ENCODE measurements at places on chromosomes 7 and 10.

DNA sequence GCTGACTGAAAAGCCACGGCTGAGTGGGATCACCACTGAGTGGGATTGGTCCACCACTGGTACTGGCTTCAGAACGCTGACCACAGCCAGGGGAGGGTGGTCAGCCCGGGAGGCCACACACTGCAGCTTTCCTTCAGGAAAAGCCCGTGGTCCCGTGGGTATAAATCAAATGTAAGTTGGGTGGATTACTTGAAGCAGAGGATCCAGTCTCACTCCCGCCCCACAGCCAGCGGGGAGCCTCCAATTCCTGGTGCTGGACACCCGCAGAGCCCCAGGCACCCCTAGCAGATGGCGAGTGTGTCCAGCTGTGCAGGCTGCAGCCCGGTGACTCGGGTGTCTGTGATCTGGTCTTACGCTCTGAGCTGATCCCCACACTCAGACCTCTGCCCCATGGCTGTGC lies 231.1 kb upstream of the ZNF32 start:
- DNase-seq = no peak

DNA sequence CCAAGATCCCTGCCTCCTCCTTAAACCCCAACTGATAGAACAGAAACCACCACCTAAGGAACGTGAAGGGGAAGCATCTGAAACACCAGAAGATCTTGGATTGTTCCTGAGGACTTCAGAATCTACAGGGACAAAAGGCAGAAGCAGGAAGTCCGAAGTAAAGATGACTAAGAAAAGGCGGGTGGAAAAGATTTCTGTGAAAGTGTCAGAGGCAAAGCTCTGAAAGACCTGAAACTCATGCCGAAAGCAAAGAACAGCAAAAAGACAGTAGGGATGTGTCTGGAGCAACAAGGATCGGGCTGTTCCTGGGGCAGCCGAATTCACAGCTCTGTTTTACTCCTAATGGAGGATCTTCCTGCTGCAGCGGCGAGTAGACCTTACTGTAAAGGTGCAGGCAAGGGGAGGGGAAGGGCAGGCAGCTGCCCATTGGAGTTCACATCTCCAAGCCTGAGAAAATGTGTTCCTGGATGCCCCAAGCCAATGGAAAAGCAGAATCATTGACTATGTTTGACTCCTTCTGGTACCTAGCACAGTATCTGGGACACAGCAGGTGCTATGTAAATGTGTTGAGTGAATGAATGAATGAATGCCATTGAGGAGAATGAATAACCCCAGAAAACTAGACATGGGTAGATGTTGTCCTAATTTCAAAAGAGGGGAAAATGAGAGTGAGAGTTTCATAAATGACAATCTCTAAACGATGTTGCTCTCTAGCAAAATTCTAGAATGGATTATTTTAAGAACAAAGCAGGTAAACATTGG lies 40.4 kb downstream of the PDIA4 start:
- DNase-seq = no peak

GRCh38 chr7:38554586-38554985 lies 76.6 kb downstream of the AMPH start:
- DNase-seq = no peak

DNA sequence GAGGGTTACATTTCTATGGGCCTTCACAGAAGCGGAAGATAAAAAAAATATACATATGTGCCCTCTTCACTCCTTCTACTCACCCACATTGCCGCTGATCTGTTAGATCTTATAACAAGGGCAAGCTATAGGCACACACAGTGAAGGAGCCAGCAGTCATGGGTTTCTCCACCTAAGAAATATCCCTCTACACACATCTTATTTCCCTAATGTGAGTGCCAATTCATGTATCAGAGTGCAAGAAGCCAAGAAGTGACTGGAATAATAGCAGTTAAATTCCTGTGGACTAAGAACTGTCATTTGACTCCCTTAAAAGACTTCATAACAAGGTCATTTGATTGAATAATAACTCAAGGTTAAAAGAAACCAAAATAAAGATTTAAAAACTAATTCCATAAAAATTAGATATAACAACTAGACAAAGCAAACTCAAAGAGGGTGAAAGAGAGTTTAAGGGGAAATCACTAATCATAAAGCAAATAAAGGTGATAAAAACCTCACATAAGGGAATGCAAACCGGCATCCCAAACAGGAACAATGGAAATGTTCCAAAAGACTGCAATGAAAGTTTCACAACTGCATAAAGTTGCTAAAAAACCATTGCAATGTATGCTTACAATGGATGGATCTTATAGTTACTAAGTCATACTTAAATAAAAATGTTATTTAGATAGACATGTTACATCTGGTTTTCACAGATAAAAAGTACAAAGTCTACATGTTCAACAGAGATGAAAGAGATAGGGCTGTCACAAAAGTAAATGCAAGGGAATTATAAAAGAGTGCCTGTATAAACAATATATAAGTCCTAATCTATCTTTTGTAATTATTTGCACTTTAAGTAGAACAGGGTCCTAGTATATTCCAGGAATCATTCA lies 42.8 kb downstream of the ARHGAP21 start:
- DNase-seq = no peak

GRCh38 chr7:102376964-102377466 lies 19.1 kb upstream of the PRKRIP1 start:
- DNase-seq = no peak

DNA sequence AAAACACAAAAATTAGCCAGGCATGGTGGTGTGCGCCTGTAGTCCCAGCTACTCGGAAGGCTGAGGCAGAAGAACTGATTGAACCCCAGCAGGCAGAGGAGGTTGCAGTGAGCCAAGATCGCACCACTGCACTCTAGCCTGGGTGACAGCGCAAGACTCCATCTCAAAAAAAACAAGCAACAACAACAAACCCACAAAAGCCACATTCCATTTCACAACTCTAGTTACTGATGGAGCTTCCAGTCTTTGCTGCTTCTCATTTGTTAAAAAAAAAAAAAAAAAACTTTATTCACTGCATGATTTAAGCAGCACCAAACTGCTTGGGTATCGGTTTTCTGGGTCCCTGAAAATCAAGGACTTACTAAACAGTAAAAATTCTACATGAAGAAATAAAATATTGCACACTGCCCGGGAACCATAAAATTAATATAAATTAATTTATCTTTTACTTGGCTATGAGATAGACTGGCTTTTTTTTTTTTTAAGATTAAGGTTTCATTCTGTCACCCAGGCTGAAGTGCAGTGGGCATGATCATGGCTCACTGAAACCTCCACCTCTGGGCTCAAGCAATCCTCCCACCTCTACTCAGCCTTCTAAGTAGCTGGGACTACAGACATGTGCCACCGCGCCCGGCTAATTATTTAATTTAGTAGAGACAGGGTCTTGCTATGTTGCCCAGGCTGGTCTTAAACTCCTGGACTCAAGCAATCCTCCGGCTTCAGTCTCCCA lies 42.0 kb downstream of the SRPK2 start:
- DNase-seq = no peak

- DNase-seq = no peak
Measured at GRCh38 chr10:22345301-22346095, at the start of gene SPAG6. SPAG6 (plus strand) TSS chr10:22345496; CDS start chr10:22345612, 116 bp downstream.

DNA sequence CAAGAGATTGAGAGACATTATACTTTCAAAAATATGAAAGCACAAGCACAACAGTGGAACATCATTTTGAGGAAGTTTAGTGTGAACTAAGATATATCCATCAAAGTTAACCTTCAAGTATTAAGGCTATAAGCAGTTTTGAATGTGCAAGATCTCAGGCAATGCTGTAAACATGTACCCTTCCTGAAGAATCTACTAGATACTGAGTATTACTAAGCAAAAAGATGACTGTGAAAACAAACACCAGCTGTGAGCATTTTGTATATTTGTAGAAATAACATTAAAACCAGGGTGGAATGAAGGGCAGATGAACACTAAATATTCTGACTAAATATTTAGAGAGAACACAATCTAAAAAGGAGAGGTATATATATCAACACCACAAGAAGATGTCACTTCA lies 41.3 kb upstream of the ADRA2A start:
- DNase-seq = no peak

DNA sequence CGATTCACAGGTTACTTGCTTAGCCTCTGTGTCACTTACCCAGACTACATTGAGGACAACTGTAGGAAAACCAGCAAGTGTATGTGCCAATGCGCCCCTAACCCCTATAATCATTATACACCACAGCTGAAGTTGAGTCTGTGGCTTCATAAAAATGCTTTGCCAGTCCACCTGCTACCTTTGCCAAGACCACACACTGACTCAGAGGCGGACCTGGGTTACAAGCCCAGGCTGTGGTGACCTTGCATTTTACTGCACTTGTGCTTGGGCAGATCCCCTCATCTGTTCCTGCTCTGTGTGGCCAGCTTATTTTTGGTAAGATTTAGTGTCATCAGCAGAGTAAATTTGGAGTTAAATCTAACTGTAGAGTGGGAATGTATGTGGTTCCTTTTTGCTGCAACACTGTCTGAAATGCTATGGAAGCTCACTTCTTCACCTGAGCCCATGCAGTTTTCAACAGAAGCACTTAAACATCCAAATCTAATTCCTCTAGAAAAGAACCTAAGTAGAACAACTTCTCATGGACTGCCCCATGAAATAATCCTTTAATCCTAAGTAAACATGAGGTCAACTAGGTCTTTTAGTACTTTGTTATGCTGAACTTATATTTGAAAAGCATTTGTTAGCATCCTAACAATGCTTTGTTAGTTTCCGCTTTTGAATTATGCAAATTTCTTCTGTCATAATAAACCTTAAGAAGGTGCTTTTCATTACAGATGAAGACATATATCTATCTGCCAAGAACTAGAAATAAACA lies 96.2 kb upstream of the AMPH start:
- no peak for DNase-seq

- no peak for DNase-seq
Measured at GRCh38 chr7:142301923-142302550, 44.2 kb upstream of the PRSS58 start.

DNA sequence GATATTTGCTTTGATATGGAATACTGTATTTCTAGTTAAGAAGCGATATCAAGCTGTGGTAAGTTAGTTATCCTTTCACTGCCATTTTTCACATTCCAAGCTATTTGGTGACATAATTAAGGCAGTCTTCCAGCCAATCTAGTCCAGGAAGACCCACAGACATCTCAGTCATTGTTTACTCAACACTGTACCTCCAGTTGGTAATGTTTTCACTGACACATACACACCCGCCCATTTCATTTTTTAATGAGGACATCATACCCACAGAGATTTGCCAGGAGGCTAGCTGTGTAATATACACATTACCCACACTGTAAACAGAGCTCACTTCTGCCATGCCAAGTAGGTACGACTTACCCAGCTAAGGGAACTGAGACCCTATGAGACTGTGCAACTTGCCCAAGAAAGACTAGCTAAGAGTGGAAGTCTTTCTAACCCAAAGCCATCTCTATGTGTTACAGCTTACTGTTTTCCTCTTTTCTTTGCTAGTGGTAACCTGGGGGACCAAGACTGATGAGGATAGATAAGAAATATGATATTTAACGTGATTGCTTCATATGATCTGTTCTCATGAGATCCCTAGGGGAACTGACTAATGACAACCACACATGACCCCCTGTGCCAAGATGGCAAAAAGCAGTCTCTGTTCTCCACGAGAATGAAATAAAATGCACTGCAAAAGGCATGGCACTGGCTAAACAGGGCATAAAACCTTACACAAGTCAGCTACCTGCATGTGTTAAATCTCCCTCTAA lies 179.0 kb downstream of the DGKI start:
- DNase-seq = no peak

DNA sequence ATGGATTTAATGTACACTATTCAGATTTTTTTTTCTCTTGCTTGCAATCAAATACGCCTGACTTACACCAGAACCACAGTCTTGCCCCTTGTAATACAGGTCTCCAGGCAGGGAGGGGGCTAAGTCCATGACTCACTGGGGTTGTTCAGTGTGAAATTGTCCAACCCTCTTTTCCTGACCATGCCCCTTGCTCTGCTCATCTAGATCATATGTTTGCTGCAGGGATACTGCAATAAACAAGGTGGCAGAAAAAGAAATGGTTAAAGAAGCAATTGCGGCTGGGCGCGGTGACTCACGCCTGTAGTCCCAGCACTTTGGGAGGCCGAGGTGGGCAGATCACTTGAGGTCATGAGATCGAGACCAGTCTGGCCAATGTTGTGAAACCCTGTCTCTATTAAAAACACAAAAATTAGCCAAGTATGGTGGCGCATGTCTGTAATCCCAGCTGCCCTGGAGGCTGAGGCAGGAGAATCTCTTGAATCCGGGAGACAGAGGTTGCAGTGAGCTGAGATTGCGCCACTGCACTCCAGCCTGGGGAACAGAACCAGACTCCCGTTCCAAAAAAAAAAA lies 85.5 kb downstream of the TMEM130 start:
- no peak for DNase-seq

- DNase-seq = no peak
Measured at GRCh38 chr10:5545778-5546710, 21.3 kb downstream of the CALML3 start.

- no peak for DNase-seq
Measured at GRCh38 chr10:30284865-30285594, 64.0 kb downstream of the MTPAP start.

DNA sequence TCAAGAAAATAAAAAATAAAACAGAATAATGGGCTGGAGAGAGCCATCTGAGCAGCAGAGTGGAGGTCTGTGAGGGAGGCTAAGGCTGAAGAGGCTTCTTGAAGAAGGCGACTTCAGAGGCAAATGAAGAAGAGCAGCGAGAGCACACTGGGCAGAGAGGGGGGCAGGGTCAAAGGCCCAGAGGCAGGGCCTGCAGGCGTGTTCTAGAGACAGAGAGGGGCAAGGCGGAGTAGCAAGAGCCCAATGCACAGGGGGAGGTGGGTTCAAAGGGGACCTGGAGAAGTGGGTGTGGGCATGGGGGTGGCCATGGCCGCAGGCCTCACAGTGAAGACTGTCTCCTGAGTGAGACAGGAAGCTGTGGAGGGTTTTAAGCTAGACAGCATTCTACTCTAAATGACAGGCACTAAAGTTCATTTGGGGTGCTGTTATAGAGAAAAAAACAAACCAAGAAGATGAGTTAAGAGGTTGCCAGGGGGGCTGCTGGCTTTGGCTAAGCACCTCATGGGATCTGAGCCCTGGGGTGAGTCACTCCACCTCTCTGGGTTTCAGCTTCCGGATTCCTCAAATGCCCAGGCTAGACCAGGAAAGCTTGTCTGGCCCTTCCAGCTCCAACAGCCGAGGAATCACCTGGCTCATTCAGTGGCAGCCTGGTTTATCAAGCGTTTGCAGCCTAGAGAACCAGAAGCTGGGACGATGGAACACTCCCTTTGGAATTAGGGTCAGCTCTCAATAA lies 81.7 kb downstream of the DLG5 start:
- no peak for DNase-seq

GRCh38 chr7:74092964-74093471 lies 9.4 kb downstream of the LIMK1 start:
- no peak for DNase-seq

All from stimulated activated CD8-positive, alpha-beta memory T cell treated with anti-CD3 and anti-CD28 coated beads, Interleukin-7, amount 100 ng/mL, for 1 hour (primary cell).